CD4-positive, alpha-beta T cell treated with Interleukin-4 for 1 hour (primary cell): ENCODE measurements at places on chromosomes 11 and 22.

DNA sequence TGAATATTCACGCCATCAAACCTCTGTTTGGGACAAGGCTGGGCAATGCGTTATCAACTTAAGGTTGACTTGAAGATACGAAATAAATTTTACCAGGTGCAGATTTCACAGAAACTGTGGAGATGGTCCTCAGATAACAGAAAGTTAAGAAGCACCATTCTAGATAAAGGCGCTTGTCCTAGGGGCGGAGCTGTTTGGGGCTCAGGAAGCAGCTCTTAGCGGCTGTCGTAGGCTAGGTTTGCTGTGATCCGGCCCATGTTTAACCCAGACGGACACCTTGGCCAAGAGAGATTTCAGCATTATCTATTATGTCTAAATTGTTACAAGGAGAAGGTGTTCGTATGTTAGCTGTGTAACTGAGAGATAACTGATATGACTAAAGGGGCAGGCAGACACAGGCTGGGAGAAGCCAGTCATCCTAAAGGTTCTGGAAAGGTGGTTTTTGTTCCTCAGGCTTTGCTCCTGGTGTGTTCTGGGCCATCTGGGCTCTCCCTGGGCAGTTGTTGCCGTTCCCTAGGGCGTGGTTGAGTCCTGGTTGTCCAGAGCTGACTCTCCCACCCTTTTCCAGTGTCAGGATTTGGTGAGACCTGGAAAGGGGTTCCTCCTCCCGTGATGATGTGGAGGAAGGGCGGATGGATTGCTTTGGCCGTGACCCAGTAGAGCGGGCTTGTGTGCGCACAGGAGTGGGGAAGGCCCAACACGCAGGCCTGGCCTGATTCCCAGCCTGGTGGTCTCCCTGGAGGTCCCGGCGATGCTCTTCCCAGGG is 25.8 kb downstream of the TPCN2 start:
- DNase-seq: no peak

- DNase-seq: no peak
Observed at GRCh38 chr11:19467904-19468303, 227.2 kb upstream of the E2F8 start.

GRCh38 chr11:46210133-46210636 is 67.3 kb upstream of the CREB3L1 start:
- DNase-seq: peak; percentile 8

GRCh38 chr11:71252770-71253730 is 673 bp upstream of the SHANK2 start:
- DNase-seq: no peak

DNA sequence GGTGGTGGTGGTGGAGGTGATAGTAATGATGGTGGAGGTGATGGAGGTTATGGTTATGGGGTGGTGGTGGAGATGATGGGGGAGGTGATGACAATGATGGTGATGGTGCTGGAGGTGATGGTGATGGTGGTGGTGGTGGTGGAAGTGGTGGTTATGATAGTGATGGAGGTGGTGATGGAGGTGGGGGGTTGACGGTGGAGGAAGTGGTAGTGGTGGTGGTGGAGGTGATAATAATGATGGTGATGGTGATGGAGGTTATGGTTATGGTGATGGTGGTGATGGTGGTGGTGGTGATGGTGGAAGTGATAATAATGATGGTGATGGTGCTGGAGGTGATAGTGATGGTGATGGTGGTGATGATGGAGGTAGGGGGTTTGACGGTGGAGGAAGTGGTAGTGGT is 16.9 kb upstream of the WNT7B start:
- peak; percentile 26 for DNase-seq

DNA sequence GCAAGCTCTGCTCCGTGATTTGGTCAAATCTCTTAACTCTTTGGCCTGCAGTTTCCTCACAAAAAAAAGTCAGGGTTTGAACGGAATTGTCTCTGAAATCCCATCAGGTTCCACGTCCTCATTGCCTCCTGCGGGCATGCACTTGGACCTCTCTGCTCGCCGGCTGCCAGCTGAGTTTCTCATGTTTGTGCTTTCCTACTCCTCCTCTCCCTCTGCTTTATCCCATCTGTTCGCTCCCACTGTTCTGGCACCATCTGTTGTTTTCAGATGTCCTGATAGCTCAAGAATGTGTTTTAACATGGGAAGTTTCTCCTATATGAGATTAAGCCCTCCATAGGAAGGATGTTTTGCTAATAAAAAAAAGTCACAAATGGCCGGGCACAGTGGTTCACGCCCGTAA is 49.4 kb upstream of the ARHGAP42 start:
- DNase-seq: no peak

GRCh38 chr11:75725547-75726320 is 8.1 kb downstream of the MOGAT2 start:
- DNase-seq: no peak

DNA sequence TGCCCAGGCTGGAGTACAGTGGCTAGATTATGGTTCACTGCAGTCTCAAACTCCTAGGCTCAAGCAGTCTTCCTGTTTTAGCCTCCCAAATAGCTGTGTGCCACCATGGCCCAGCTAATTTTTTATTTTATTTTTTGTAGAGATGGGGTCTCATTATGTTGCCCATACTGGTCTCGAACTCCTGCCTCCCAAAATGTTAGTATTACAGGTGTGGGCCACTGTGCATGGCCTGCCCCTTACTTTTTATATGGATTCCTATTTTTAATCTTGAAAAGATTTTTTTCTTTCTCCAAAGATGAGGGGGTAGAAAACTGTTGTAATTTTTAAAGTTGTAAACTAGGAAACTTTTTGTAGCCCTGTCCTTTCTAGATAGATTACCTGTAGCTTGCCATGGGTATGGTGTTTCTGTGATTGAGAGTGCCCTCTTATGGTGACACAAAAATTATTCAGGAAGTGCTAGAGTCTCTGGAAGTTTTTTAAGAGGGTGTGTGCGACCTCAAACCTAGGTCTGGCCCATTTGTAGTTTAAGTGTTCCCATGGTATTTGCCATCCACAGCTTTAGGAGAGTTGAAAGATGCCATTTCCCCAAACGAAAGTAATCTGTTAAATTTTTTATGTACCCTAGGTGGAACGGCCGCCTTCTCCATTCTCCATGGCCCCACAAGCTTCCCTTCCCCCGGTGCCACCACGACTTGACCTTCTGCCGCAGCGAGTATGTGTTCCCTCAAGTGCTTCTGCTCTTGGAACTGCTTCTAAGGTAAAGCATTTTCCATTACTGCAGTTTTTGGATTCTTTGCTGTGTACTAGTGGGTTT is 32.4 kb downstream of the MCAM start:
- DNase-seq: peak; percentile 76

DNA sequence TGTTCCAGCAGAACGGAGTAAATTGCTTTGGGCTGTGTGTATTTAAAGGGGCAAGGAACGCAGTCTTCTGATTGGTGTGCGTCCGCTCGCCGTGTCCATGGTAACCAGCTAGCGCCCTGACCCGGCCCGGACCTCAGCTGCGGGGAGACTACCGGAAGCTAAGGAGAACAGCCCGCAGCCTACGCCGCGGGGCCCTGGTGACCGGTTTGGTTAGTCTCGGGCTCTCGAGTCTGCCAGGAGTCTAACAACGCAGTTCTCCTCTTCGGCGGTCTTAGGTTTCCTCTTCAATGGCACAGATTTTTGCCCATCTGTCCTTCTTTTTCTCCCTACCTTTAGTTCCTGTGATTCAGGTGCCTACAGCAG is 3.5 kb upstream of the OR56A3 start:
- DNase-seq: no peak

- peak; percentile 51 for DNase-seq
Observed at GRCh38 chr22:19886605-19887255, 32.1 kb upstream of the GNB1L start.

DNA sequence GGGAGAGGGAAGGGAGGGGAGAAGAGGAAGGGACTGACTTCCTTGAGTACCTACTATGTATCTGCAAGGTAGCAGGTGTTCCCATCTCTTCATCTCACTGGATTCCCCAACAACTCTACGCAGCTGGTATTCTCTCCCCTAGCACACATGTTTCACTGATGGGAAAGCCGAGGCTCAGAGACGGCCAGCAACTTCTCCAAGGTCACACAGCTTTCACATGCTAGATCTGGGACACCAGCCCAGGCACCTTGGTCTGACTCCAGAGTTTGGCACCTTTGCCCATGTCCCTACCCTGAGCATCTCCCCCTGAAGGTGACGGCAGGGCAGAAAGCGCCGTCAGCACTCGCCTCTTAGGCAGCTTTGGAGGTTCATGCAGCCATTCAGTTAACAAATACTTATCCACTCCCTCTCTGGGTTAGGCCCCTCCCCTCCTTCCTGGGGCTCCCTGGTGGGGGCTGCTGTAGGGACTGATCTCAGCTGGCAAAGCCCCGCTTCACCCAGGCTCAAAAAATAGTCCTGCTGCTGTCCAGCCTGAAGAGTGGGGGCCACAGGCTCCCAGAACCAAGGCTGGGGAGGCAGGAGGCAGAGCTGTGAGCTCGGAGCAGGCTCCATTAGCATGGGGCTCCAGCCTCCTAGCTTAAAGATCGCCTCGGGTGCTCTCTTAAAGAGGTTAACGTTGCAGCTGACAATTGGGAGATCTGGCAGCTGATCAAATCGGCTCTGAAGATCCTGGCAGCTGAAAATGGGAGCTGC is 79.4 kb downstream of the IGLL1 start:
- DNase-seq: no peak

DNA sequence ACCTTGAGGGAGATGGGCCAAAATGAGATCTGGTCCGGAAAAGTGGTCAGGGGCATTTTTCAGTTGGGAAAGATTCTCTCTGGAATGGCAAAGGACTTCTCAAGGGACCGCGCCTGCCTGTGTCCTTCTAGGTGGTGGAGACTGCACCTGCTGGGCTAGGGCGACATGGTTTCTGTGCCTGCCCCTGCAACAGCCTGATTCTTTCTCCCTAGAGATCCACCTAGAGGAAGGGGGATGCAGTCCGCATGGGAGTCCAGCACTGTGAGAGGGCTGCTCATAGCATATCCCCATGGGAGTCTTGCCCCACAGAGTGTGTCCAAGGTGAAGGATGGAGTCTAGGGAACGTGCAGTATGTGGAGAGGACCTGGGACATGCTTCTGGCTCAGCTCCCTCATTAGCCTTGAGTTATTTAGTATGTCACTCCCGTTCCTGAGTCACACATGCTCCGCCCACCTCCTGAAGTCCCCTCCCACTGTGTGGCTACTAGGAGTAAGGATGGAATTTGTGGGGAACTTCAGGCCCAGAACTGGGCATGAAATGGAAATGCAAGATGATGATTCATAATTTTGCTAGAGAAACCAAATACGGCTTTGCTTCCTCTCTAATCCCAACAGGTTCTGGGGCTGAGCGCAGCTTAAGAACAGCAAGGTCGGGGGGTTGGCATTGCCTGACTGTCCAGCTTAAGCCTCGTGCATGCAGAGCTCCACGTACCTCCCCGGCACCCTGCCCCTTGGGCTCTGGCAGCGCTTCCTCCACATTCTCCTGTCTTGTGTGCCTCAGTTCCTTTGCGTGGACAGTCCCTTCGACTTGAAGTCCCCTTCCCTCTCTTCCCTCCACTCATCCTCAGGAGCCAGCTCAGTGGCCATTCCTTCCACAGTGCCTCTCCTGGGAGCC is 35.0 kb downstream of the GRIK4 start:
- DNase-seq: no peak

GRCh38 chr11:111472228-111472627 is 40.0 kb downstream of the BTG4 start:
- no peak for DNase-seq

GRCh38 chr11:11171854-11172253 is 181.2 kb downstream of the CSNK2A3 start:
- DNase-seq: peak; percentile 49

DNA sequence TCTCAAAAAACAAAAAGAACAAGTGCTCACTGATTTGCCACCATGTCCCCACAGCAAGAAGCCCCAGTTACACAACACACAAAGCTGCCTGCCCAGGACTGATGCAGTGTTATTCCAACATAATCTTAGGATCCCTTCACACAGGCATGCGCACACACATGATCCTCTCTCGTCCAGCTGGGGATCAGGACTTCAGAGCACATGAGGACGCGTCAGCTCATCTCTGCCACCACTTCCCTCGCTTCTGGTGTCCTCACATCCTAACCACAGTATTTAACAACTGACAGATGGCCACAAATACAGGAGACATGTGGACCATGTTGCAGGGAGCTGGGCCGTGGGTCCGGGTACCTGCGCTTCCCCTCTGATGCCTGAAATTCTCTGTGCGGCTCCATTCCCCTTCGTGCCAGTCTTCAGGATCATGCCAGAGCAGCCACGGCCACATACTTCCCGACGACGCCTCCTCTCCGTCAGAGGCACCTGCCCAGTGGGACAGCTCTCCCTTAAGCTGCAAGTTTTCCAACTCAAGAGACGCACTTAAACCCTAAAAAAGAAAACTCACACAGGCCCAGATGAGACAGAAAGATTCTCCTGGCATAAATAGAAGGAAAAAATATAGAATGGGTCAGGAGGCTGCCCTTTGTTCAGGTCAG is 68.3 kb downstream of the PACSIN2 start:
- DNase-seq: no peak

GRCh38 chr22:33357981-33358399 is 299.8 kb upstream of the SYN3 start:
- no peak for DNase-seq

DNA sequence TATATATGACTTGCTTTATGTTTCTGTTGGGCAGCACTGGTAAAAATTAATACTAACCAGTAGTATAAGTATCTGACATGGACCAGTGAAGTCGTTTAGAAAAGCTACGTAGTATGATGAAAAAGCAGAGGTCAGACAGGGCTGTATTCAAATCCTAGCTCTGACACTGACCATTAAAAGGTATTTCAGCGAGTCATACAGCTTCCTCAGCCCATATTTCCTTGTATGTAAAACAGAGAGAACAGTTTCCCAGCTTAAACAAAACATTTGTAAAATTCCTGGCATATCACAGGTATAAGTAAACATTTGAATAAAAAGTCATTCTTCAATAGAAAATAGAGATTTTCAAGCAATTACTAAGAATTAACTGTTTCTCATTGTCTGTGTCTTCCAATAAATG is 4.2 kb downstream of the NOX4 start:
- DNase-seq: no peak

DNA sequence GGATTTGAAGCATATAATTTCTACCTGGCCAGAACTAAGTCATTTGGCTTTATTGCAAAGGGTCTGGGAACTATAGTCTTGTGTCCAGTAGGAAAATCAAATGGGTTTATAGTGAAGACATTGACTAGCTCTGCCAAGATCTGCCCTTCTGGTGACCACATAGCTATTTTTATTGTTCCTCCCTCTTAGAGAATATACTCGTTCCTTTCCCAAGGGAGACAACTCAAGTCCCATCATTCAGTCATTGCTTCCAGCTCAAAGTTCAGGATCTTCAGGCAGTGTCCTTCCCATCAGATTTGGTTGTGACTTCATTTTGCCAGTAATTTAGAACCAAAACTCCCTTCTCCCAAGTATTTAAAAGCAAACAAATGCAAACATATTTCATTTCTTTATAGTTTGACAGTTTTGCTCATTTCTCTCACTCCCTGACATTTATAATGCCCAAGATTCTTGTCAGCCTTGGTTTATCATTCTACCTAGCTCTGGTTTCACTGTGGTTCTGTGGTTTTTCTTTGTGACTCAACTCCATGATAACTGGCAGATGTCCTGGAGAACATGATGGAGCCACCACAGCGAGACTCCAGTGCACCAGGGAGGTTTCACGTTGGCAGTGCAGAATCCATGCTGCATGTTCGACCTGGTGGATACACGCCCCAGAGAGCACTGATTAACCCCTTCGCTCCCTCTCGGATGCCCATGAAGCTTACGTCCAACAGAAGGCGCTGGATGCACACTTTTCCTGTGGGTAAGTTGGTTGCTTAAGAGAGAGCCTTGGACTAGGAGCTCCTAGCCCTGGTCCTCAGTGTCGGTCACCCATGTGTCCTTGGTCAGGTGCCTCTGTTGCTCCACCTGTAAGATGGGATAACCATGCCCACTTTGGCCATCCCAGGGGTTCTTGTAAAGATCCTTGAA is 64.9 kb downstream of the DEPDC5 start:
- no peak for DNase-seq

- DNase-seq: no peak
Observed at GRCh38 chr11:17593466-17594245, 46.6 kb downstream of the OTOG start.

- no peak for DNase-seq
Observed at GRCh38 chr11:1462698-1462975, 23.9 kb downstream of the MOB2 start.
